Testis (tissue), 5 donors: ENCODE measurements at places on chromosomes 1 and 21.
A peak's percentile ranks its signal among the peaks of the same experiment; 100 is the strongest.

DNA sequence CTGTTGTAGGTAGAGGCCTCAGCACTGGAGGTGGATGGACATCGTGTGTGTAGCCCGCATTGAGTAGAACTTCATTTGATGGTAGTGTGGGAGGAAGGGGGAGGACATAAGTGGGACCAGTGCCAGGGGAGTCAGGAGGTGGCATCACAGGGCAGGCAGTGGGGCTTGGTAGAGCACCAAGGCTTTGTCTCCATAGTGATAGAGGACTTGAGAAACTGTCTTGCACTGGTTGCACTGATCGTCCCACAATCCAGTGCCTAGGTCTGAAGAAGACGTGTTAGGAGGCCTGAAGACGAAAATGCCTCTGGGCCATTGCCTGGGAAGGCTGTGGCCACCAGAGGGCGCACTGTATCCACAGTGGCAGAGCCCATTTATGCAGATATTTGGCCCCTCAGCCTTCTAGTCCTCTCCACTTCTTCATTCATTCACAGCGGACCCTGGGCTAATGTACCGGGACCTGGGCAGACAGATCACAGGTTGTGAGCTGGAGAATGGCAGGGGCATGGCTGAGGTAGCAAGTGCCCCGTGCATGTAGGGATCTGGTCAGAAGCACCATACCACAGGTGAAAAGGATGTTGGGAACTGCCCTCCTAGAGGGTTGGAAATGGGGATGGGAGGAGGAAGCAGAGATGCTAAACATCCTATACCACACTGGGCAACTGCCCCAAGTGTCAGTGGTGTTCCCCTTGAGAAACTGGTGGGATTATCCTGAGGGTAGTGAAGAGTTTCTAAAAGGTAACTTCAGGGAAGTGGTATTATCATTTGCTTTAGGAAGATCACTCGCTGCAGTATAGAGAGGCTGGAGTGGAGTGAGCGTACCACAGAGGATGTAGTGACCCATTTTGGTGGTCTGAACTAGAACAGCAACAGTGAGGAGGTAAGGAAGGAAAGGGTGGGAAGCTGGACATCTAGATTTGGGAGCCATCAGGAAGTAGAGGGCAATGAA lies 95.3 kb downstream of the PIK3R3 start:
- DNase-seq = peak; percentile 92

DNA sequence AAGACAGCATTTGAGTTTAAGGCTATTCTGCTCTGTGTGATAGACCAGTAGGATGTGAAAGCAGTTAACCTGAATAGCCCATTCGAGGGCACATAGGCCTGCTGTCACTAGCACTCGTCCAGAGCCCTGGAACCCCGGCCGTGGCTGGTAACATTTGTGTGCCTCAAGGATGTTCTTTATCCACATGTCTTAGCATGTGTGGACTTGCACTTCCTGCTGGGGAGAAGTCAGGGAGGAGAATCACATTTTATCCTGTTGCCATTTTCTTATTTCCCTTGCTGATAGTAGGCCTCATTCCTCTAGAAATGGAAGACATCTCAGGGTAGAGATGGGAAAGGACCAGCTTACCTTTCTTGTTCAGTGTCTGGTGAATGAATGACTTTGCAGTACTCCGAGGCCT lies 54.7 kb downstream of the VPS13D start:
- DNase-seq = no peak

- DNase-seq = no peak
Observed at GRCh38 chr1:245156736-245157505, 2.1 kb downstream of the KIF26B start.

DNA sequence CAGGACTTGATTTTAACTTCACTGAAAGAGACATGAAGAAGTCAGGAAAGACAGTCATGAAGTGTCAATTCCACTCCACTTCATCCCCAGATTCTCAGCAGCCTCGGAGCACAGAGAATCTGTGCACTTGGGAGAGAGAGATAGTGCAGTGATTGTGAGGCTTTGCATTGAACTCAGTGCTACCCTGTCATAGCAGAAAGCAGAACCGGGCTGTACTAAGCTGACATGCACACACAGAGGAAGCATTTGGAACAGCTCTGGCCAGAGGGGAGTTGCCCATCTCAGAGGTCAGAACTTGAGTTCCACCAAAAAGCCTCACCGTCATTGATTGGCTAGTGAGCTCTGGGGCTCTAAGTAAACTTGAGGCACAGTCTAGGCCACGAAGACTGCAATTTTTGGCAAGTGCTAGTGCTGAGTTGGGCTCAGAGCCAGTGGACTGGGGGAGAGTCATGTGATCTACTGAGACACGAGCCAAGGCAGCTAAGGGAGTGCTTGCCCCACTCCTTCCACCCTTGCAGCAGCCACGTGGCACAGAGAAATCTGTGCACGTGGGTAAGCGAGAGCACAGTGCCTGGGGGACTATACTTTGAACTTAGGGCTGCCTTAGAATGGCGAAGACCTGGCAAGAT lies 810.2 kb upstream of the ADAMTS5 start:
- no peak for DNase-seq

GRCh38 chr21:44353191-44353970 lies at the start of gene TRPM2:
Gene TRPM2, plus strand, starts transcription at chr21:44353621. Its CDS starts 80 bp downstream, at chr21:44353701.
- no peak for DNase-seq

DNA sequence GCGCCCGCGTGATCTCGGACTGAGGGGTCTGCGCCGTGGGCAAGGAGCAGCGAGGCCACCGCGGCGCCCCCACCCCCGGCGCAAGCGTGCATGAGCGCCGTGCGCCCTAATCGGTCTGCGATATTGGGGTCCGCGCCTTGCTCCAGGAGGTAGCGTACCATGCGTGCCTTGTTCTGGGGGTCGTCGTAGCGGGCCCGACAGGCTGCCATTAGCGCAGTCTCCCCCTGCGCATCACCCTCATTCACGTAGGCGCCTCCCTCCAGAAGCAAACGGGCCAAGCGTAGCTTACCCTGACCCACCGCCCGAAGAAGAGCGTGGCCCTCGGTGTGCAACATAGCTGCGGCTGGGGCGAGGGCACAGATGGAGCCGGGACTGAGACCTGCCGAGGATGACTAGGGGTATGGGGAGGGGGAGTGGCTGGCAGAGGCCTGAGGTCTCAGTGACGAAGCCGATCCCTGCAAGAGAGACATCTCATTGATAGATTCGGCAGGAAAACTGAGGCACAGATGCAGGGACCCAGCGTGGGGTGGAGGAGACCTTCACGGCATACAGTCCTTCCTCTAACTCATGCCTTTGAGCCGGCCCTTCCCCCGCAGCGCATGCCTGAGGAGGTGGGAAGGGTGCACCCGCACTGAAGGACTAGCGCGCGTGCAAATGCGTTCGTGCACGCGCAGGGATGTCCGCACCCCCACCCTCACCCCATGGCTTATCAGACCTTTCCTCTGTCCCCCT lies 2.8 kb downstream of the ANKRD34A start:
- peak; percentile 51 for DNase-seq

GRCh38 chr1:41679531-41679930 lies 195.0 kb upstream of the EDN2 start:
- no peak for DNase-seq

- DNase-seq = no peak
Observed at GRCh38 chr1:165036403-165036802, 320.1 kb downstream of the LMX1A start.

- DNase-seq = no peak
Observed at GRCh38 chr1:158943059-158943458, 11.7 kb downstream of the PYHIN1 start.
